AG08395 (cell line): ENCODE measurements at places on chromosomes 7 and 10.

DNA sequence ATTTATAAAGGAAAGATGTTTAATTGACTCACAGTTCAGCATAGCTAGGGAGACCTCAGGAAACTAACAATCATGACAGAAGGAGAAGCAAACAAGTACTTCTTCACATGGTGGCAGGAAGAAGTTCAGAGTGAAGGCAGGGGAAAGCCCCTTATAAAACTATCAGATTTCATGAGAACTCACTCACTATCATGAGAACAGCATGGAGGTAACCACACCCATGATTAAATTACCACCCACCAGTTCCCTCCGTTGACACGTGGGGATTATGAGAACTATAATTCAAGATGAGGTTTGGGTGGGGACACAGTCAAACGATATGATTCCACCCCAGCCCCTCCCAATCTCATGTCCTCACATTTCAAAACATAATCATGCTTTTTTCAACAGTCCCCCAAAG lies 124.2 kb upstream of the PCGF5 start:
- no peak for DNase-seq

DNA sequence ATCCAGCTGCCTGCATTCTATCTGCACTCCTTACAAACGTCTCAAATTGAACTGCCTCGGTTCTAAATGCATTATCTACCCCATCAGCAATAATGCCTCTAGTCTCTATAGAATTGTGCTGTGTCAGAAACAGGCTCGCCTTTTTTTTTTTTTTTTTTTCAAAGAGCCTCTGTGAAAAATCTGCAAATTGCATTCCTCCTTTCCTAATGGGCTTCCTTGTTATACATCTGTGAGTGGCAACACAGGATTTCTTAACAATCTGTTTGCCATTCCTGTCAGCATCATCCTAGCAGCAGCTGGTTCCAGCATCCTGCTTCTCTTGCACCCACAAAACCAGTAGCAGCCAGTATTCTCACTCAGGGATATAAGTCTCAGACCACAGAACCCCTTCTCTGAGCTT lies 413.5 kb upstream of the SEMA3D start:
- DNase-seq, result no peak

DNA sequence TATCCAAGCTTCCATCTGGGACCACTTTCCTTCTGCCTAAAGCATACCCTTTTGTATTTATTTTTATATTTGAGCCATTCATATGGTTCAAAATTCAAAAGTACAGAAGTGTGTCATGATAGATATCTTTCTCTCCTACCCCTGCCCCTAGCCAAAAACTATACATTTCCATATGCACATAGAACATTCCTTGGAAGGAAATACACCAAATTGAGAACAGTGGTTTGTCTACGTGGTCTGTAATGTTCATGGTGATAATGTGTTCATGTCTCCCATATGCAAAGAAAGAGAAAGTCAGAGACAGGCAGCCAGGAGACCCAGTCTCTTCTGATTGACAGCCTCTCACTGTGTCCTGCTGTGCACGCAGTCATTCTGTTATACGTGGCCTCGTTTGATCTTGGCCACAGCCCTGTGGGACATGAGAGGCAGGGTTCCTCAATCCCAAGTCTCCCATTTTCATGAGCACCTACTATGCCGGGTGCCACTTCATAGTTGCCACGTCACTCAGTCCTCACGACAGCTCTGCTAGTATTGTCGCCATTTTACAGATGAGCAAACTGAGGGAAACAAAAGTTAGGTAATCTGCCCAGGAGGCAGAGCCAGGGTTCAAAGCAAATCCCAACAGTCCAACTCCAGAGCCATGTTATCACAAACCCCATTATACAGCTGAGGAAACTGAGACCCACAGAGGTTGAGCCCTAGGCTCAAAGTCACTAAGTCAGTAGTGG lies 8.0 kb upstream of the CDH23 start:
- no peak for DNase-seq

DNA sequence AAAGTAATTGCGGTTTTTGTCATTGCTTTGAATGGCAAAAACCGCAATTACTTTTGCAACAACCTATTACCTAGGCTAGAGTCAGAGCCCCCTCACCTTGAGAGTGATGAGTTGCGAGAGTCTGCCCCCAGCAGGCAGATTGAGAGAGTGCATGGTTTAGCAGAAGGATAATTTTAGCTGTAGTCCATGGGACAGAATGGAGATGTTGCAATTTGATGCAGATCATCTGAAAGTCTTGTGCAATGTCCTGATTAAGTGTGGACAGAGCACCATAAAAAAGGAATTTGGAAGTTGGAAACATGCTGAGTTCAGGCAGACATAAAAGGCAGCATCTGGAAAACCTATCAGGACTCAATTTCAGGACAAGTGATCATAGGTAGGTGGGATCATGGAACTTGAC lies 48.7 kb downstream of the GPR141 start:
- no peak for DNase-seq

- DNase-seq, result no peak
These were observed 20.6 kb upstream of the GDI2 start for GRCh38 chr10:5833814-5834213.

DNA sequence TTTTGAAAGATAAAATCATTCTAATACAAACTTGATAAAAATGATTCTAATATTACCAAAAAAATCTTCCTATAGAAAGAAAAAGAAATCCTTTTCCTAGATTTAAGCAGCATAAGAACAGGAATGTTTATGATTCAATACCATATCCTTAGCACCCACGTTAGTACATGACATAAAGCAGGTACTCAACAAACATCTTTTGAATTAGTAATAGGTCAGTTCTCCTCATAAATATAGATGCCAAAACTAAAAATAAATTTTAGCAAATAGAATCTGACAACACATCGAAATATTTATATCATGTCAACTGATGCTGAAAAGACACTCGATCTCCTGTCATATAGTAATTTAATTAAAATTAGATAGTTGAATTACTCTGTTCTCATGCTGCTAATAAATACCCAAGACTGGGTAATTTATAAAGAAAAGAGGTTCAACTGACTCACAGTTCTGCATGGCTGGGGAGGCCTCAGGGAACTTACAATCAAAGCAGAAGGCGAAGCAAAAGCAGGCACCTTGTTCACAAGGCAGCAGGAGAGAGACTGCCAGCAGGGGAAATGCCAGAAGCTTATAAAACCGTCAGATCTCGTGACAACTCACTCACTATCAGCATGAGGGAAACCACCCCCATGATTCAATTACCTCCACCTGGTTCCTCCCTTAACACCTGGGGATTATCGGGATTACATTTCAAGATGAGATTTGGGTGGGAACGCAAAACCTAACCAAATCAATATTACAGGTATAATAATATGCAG lies 191.8 kb downstream of the HTR7 start:
- DNase-seq, result no peak

GRCh38 chr7:129525225-129525862 lies 23.0 kb downstream of the SMKR1 start:
- no peak for DNase-seq
